SJSA1 (cell line): ENCODE measurements at places on chromosomes 7 and 10. TPM values are rescaled to one million over a fixed set of nuclear protein-coding genes. Genes with fewer than 3 reads are reported as not detected.

GRCh38 chr10:49298671-49298982 is 343 bp upstream of the C10orf71 start:
- DNase-seq: no peak
- no peaks in the 10 kb centered on the region for H3K4me1 ChIP-seq
- no peak overlapping the region for H3K27ac ChIP-seq
- H3K27me3 ChIP-seq: no peaks in the 10 kb centered on the region
- H3K4me3 ChIP-seq: no peak overlapping the region

Gene NUDT1
- total RNA-seq: 50.7 and 86.5 TPM in 2 replicates

DNA sequence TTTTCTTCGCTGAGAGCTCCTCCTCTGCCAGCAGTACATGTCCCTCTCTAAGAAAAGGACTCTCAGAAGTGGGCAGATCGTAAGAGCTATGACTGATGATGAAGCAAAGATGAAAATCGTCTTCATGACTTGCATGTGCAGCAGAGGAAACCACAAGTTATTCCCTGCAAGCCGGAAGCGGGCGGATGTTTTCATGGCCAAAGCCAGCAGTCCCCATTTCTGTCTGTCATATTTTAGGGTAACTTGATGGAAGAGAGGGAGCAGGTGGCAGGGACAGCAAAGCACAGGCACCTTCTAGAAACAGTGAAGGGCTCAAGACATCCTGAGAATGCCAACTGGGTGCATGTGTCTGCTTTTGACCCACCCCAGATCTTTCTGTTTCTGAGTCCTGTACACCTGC is 19.9 kb downstream of the KLF6 start:
- no peak overlapping the region for H3K27ac ChIP-seq
- no peak for DNase-seq
- H3K4me3 ChIP-seq: no peak overlapping the region

Gene RPA3
- total RNA-seq: 48.5 and 55.2 TPM in 2 replicates

- no peaks in the 10 kb centered on the region for H3K36me3 ChIP-seq
- no peak overlapping the region for H3K4me3 ChIP-seq
- H3K4me1 ChIP-seq: peaks cover 8% of the 10 kb centered on the region
- DNase-seq: no peak
Observed at GRCh38 chr7:106504645-106505044, 156.3 kb downstream of the CCDC71L start.

Gene SP4
- total RNA-seq: 9.1 and 13.6 TPM in 2 replicates

Gene IFRD1
- 86.7 and 89.6 TPM in 2 replicates for total RNA-seq

GRCh38 chr10:80579181-80579763 is 41.6 kb downstream of the SH2D4B start:
- no peak overlapping the region for H3K4me3 ChIP-seq
- no peaks in the 10 kb centered on the region for H3K4me1 ChIP-seq
- H3K27ac ChIP-seq: no peak overlapping the region
- H3K27me3 ChIP-seq: no peaks in the 10 kb centered on the region

Gene OR2A5
- not detected in 2 replicates for total RNA-seq

DNA sequence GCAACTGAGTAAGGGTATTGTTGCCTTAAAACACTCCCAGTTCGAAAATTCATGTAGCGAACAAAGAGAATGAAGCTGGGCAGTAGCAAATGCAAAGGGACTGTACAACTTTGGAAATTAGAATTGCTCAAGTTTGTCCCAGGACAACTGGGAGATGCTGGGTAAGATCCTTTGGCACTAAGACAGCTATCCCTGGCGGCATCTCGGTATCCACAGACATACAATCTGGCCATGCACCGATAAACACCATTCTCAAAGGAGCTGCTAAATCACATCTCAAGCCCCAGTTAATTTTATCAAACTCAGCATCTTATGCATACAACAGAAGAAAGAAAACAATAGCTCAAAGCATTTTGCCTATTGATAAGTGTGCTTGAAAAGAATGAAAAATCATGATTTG is 177.3 kb downstream of the AMPH start:
- H3K36me3 ChIP-seq: no peaks in the 10 kb centered on the region
- no peaks in the 10 kb centered on the region; the same call in 1 of the 2 replicates for H3K27me3 ChIP-seq
- no peak overlapping the region for H3K4me3 ChIP-seq
- H3K27ac ChIP-seq: no peak overlapping the region
- H3K4me1 ChIP-seq: no peaks in the 10 kb centered on the region

GRCh38 chr7:150974468-150975391 is 3.4 kb downstream of the KCNH2 start:
- H3K36me3 ChIP-seq: no peaks in the 10 kb centered on the region
- peaks cover 72% of the 10 kb centered on the region for H3K27me3 ChIP-seq
- no peak overlapping the region for H3K27ac ChIP-seq
- no peak overlapping the region for H3K4me3 ChIP-seq
